Stimulated activated CD8-positive, alpha-beta memory T cell treated with anti-CD3 and anti-CD28 coated beads, Interleukin-7, amount 100 ng/mL, for 1 hour (primary cell): ENCODE measurements at places on chromosomes 7 and 10.

DNA sequence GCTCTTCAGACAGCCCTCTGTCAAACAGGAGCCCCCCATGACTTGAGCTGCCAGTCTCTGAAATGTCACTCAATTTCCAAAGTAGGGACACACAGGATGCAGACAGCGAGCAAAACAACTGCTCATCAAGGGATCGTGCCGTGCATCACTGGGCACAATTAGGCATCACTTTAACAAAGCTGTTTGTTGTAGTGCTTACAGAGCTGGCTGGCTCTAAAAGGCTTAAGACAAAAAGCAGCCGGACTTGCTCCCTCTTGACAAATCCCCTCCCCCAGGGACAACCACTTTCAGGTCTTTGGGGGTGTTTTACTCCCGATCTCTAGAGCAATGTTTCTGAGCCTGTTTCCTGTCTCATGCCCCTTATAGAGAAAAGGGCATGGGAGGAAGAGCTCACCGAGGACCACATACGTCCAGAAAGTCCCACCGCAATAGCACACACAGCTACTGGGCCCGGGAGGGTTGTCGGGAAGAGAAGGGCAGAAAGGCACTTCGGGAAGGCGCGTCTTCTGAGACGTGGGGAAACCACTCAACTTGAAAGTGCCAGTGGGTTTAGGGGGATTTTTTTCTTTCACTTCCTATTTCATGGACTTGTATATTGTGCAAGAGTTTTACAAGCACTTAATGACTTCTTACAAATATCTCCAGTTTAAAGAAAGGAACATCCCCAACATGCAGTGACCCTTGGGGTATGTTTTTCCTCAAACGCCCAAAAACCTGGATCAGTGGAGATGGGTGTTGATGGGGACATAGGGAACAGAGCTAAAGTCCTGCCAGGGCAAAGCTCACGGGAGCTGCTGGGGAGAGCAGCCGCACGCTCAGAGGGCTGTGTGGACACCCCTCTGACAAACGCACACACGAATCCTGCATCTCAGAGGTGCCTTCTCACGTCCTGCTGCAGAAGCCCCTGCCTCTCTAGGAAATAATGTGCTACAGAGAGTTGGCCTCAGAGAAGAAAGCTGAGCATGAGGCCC is 27.1 kb downstream of the LRRC20 start:
- DNase-seq = no peak

DNA sequence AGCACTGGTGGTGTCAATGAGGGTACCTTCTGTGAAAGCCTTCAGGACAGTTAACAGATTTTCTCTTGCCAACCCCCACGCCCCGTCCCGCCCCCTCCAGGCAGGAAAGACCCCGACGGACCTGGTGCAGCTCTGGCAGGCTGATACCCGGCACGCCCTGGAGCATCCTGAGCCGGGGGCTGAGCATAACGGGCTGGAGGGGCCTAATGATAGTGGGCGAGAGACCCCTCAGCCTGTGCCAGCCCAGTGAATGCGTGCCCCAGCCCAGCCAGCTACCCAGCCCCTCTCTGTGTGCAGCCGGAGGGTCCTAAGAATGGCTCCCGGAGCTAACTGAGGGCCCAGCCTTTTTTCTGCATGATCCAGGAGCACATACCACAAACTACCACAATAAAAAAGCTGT is 713 bp upstream of the HOGA1 start:
- no peak for DNase-seq

DNA sequence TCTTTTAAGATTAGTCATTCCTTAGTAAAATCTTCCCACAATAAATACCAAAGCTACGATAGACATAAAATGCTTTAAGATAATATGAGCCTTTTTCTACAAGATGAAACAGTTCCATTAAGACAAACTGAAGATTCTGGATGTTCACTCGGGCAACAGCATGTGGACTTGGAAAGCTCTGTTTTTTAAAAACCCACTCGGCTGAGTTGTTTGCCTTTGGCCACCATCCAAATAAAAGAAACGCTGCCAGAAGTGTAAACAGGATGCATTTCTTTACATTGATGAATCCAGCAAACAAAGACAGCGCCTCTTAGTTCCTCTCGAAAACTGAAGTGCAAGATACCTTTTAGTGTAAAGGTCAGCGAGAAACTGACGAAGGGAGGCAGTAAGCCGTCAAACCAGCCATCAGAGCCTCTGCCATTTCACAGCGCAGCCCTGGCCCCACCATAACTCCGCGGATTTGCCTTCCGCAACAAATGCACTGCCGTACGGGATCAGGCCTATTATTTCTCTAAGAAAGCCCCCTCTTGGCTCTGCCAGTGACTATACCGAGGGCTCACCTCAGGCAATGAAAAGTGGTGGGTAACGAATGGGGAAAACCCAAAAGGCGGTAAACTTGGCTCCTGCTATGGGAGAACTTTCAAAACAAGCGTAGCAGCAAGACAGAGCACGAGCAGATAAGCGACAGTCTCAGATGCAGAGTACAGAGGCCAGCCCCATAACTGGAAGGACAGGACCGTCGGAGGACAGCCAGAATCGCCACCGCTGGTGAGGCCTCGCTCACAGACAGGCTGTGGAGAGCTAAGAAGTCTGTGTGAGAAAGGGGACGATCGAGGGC is 41.4 kb downstream of the GNA12 start:
- DNase-seq = no peak

GRCh38 chr7:142523821-142524460 is 225.3 kb upstream of the PRSS1 start:
- no peak for DNase-seq

- no peak for DNase-seq
These were observed 178.2 kb downstream of the COBL start for GRCh38 chr7:51138123-51139085.

DNA sequence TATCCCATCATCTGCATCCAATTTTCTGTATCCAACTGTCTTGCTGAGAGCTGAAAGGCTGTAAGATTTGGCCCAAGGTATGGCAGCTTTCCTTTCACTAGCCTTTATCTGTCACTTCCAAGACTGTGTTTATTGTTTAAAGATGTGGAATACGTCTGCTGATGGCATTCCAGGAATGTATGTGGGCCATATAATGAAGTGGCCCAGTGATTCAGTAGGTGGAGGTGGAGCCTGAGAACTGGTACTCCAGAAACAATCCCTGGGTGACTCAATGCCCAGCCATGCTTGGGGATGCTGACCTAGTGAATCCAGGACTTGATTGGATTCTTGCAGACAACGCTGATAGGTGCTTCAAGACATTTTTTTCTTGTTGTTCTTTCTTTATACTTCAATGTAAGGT is 13.5 kb downstream of the NEUROD6 start:
- no peak for DNase-seq
